ENCODE measurements at places on chromosomes 2 and 18. TPM values are rescaled to one million over a fixed set of nuclear protein-coding genes. Genes with fewer than 3 reads are reported as not detected.
A peak's percentile ranks its signal among the peaks of the same experiment; 100 is the strongest.

Gene TOGARAM2
- not detected for polyA plus RNA-seq

Gene RAB27B
- polyA plus RNA-seq = 0.67 TPM

DNA sequence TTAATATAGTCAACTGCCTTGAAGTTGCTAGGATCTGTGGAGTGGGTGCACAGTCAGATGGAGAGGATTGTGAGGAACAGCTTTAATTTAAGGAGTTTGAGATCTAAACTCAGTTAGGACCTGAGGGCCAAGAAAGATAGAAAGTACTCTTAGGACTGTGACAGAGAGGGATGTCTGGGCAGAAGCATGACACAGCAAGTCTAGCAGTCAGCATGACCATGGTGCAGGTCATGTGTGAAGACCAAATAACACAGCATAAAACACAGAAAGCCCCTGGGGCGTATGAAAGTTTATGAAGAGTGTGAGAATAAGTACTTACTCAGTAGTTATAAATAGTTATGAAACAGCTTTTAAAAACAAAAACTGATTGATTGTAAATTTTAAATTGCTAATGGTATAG lies 107.2 kb downstream of the GALNT1 start:
- H3K4me3 ChIP-seq = no peak overlapping the region
- H3K27ac ChIP-seq = peak overlapping the region; percentile 24
- H3K4me1 ChIP-seq = peaks cover 14% of the 10 kb centered on the region

- no peaks in the 10 kb centered on the region for H3K36me3 ChIP-seq
- no peak overlapping the region for H3K27ac ChIP-seq
- DNase-seq = no peak
- H3K27me3 ChIP-seq = no peaks in the 10 kb centered on the region
- no peak overlapping the region for H3K4me3 ChIP-seq
Measured at GRCh38 chr2:55168221-55169154, 63.6 kb downstream of the CLHC1 start.

DNA sequence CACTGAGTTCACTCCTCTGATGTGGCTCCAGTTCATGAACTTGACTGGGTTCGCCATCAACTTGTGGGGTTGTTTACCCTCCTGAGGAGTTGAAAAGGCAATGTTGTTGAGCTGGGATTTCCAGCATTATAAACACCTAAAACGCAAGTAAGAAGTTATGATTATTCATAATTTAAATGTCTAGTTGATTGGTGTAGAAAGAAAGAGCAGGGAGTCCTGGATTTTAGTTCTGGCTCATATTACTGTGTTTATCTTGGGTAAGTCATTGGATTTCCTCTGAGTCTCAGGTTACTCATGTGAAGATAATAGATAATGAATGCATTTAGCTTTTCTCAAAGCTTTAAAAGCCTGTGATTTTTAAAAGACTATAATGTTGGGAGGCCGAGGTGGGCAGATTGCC lies 438.0 kb upstream of the CDH20 start:
- no peaks in the 10 kb centered on the region for H3K36me3 ChIP-seq
- H3K4me1 ChIP-seq = no peaks in the 10 kb centered on the region

DNA sequence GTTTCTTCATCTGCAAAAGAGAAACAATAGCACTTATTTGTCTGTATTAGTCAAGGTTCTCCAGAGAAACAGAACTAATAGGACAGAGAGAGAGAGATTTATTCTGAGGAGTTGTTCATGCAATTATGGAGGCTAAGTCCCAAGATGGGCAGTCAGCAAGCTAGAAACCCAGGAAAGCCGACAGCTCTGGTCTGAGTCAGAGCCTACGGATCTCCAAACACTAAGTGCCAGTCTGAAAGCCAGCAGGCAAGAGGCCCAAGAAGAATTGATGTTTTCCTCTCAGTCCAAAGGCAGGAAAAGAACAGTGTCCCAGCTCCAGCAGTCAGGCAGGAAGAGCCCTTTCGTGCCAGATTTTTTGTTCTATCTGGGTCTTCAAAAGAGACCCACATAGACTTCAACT lies 36.5 kb upstream of the SLC66A3 start:
- peaks cover 7% of the 10 kb centered on the region for H3K27me3 ChIP-seq
- H3K27ac ChIP-seq = no peak overlapping the region
- H3K36me3 ChIP-seq = no peaks in the 10 kb centered on the region
- H3K4me1 ChIP-seq = peaks cover 5% of the 10 kb centered on the region

GRCh38 chr18:40529478-40529877 lies 1425.6 kb upstream of the PIK3C3 start:
- no peaks in the 10 kb centered on the region for H3K36me3 ChIP-seq
- no peak overlapping the region for H3K27ac ChIP-seq
- no peak for DNase-seq
- no peaks in the 10 kb centered on the region for H3K27me3 ChIP-seq
- no peak overlapping the region for H3K4me3 ChIP-seq

GRCh38 chr18:48942554-48943261 lies 8.1 kb downstream of the SMAD7 start:
- 0 out of 3 replicates have a peak, but pooled peaks cover 2% of the 10 kb centered on the region for H3K36me3 ChIP-seq
- H3K27ac ChIP-seq = no peak overlapping the region
- H3K4me3 ChIP-seq = no peak overlapping the region
- DNase-seq = no peak

- H3K27ac ChIP-seq = no peak overlapping the region
- H3K4me1 ChIP-seq = peaks cover 26% of the 10 kb centered on the region
- no peak for DNase-seq
- peaks cover 8% of the 10 kb centered on the region for H3K27me3 ChIP-seq
Measured at GRCh38 chr2:127421871-127422558, 3.8 kb downstream of the PROC start.
